Sigmoid colon (tissue), 7 donors: ENCODE measurements at places on chromosomes 6 and 20. TPM values are rescaled to one million over a fixed set of nuclear protein-coding genes. Genes with fewer than 3 reads are reported as not detected.

Gene WFDC10B
- not detected for total RNA-seq

DNA sequence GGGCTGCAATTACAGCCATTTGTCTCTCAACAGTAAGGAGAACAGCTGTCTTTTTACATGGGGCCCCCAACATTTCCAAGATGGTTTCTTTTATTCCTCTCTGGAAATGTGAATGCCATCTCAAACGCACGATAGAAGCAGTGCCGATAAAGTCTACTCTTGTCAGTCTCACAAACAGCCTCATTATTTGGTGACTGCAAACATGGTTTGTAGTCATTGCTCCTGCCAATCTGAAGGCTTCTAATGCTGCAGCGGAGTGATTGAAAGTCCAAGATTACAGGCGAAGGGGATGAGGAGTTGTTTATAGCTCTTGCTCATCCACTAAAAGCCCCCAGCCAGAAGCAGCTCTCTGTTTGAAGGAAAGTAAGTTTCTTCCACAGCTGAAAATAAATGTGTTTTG, 657.1 kb downstream of the CBLN4 start:
- DNase-seq: no peak

DNA sequence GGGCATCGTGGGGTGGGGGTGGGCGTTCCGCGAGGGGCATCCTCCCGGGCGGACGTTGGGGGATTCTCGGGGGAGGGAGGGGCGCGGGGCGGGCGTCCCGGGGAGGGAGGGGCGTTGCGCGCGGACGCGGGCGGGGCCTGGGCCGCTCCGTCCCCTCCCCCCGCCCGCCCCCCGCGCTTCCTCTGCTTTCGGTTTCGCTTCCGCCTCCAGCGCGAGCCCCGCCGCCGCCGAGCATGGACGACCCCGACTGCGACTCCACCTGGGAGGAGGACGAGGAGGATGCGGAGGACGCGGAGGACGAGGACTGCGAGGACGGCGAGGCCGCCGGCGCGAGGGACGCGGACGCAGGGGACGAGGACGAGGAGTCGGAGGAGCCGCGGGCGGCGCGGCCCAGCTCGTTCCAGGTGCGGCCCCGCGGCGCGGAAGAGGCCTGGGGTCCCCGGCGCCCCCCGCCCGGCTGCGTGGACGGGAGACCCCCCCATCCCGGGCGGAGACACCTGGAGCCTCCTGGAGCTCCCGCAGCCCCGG, at the start of gene OGFR:
Gene OGFR, plus strand, starts transcription at position 209 of the 528 bp plus-strand sequence. Its CDS starts 25 bp downstream, at position 234.
- peak; percentile 87 for DNase-seq

- no peak for DNase-seq
Measured at GRCh38 chr6:100276311-100277057, 188.2 kb downstream of the SIM1 start.
